ENCODE measurements at places on chromosomes 4 and X.
A peak's percentile ranks its signal among the peaks of the same experiment; 100 is the strongest.

DNA sequence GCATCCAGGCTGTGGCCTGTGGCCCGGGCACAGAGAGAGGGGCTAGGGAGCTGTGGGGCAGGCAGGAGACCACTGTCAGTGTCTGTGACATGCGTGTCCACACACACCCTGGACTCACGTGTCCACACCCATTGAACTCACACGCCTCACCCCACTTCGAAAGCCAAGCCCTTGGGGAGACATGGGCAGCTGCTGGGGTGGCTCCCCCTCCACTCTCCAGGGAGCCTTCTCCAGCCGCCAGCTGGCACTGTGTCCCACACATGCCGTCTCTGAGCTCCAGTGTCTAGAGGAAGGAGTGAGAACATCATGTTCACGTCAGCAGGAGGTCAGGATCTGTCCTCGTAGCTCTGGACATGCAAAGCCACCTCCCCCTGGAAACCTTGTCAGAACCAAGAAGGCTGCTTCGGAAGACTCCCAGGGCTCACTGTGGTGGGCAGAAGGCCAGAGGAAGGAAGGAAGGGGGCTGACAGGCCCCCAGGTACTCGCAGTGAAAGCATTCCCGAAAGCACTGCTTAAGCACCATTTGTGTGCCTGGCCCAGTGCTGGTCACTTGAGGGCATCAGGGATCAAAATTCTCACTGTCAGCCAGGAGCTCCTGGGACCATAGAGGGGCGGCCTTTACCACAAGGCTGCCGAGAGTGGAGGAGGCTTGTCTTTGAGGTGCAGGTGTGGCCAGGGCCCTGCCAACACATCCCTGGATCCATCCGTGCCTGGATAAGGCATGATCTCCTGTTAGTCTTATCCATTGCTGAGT lies 61.4 kb downstream of the HTRA3 start:
- DNase-seq: no peak

GRCh38 chr4:108350332-108350731 lies 181.6 kb upstream of the LEF1 start:
- DNase-seq: no peak

- no peak for DNase-seq
These were observed 1531.2 kb downstream of the STIM2 start for GRCh38 chr4:28391877-28392276.

- DNase-seq: no peak
These were observed 211.1 kb downstream of the GLUD2 start for GRCh38 chrX:121258545-121258944.

- DNase-seq: no peak
These were observed 449 bp downstream of the CTPS2 start for GRCh38 chrX:16711893-16712547.

DNA sequence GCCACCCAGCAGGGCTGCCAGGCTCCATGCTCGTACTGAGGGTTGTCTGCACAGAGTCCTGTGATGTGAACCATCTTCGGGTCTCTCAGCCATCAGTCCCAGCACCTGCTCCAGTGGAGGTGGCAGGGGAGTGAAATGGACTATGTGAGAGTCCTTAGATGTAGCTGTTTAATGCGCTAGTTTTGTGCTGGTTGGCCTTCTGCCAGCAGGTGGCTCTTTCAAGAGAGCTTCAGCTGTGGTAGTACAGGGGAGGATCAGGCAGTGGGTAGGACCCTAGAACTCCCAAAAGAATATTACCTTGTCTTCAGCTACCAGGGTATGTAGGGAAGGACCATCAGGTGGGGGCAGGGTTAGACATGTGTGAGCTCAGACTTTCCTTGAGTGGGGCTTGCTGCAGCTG lies 1066.0 kb downstream of the GLUD2 start:
- no peak for DNase-seq

GRCh38 chr4:89434364-89434988 lies 126.9 kb upstream of the GPRIN3 start:
- DNase-seq: peak; percentile 37

DNA sequence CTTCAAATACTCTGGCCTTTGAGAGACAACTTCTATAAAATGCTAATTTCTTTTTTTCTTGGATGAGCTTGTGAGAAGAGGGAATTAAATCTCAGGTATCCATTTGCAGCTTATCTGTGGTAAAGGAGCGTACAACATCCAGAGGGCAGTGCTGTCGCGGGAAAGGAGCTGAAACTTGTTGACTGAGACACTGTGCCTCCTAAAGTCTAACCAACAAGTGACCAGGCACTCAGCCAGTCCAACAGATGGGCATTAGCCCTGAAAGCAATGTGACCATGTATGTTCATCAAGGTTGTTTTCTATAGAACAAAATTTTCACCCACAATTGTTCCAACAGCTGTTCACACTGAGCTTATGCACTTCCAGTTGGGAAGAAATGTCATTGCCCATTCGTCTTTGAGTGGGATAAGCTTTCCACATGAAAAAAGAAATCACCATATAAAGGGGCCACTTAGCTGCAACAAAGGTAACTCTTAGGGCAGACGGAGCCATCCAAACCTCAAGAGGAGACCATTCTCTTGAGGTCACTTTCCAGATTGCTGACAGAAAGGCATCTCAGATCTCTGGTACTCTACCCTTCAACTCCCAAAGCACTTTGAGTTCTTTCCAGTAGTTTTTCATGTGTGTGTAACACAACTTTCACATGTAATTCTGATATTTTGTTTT lies 244.8 kb upstream of the NEIL3 start:
- DNase-seq: no peak

DNA sequence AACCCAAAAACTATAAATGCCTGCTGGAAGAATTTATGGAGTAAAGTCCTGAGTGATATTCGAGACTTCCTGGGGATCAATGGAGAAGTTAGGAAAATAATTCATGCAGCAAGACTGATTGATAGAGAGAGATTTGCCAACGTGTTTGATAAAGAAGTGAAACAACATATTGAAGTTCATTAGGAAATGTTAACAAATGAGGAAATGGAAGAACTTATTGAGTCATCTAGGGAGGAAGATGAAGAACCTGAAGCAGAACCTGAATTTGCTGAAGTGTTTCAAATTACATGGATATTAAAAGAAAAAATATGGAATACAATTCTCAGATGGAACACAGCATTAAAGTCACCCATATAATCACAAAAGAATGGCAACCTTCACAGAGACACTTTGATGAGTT lies 39.0 kb downstream of the DDX60 start:
- DNase-seq: no peak

- no peak for DNase-seq
These were observed 155.9 kb downstream of the APBB2 start for GRCh38 chr4:41058426-41058825.

GRCh38 chr4:149955780-149956390 lies 122.4 kb upstream of the DCLK2 start:
- no peak for DNase-seq

GRCh38 chr4:104451573-104451972 lies 43.1 kb downstream of the CXXC4 start:
- DNase-seq: peak; percentile 22

- no peak for DNase-seq
These were observed 135.7 kb downstream of the ZNF330 start for GRCh38 chr4:141356321-141356962.

DNA sequence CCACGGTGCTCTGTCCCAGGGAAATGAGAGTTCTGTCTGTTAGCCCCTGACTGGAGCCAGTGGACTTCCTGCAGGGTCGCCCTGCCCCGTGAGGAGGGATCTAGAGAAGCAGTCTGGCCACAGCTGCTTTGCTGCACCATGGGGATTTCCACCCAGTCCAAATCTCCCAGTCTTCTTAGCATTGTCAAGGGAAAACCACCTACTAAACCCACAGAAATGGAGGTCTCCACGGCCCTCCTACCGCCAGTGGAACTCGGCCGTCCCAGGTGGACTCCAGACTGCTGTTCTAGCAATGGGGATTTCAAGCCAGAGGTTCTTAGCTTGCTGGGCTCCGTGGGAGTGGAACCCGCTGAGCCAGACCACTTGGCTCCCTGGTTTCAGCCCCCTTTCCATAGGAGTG lies 133.3 kb upstream of the PCDH7 start:
- no peak for DNase-seq

DNA sequence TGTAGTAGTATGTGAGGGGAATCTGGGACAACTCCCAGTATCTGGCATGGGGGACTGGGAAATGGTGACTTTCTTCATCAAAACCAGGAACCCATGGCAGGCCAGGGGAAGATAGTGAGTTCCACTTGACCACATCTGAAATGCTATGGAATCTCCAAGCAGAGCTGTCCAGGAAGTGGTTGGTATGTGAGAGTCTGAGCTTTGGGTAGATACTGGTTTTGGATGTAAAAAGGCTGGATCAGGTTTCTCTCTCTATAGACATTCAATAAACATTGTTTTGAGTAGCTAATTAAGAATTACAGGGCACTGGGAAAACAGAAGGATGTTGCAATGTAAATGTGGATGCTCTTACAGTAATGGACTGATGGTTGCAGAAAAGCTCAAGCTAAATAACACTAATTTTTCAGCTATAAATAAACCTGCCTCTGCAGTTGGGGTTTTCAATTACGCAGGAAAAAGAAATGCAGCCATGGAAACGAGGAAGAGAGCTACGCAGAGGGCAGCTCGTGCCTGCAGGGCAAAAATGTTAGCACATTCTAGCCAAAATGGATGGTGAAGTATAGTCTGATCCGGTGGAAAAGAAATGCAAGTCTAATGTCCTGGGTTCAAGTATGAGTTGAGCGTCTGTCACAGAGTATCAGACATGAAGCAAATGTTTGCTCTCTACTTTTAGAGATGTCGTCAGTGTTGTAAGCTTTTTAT lies 13.4 kb upstream of the CHRNA9 start:
- no peak for DNase-seq
